ENCODE measurements at places on chromosomes 4 and X.

DNA sequence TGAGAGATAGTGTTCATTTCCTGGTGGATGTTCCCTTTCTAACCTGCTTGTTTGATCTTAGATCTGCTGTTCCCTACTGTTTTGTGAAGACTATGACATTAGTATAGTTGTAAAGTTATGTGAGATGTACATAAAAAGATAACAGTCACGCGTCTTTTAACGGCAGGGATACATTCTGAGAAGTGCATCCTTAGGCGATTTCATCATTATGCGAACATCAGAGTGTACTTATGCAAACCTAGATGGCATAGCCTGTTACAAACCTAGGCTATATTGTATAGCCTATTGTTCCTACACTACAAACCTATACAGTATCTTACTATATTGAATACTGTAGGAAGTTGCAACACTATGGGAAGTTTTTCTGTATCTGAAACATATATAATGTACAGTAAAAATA is 50.4 kb downstream of the MCUB start:
- no peak for DNase-seq

DNA sequence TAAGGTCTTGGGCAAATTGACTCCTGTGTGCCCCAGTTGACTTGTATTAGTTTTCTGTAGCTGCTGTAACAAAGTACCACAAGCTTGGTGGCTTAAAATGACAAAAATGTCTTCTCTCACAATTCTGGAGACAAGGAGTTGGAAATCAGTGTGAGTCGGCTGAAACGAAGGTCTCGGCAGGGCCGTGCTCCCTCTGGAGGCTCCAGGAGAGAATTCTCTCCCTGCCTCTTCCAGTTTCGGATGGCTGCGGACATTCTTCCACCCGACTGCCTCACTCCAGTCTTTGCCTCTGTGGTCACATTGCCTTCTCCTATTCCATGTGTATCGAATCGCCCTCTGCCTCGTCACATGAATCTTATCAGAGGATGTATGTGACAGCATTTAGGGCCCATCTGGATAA is 66.0 kb upstream of the PHOX2B start:
- DNase-seq, result no peak

- DNase-seq, result no peak
Observed at GRCh38 chrX:137172317-137172948, 138.6 kb upstream of the GPR101 start.

DNA sequence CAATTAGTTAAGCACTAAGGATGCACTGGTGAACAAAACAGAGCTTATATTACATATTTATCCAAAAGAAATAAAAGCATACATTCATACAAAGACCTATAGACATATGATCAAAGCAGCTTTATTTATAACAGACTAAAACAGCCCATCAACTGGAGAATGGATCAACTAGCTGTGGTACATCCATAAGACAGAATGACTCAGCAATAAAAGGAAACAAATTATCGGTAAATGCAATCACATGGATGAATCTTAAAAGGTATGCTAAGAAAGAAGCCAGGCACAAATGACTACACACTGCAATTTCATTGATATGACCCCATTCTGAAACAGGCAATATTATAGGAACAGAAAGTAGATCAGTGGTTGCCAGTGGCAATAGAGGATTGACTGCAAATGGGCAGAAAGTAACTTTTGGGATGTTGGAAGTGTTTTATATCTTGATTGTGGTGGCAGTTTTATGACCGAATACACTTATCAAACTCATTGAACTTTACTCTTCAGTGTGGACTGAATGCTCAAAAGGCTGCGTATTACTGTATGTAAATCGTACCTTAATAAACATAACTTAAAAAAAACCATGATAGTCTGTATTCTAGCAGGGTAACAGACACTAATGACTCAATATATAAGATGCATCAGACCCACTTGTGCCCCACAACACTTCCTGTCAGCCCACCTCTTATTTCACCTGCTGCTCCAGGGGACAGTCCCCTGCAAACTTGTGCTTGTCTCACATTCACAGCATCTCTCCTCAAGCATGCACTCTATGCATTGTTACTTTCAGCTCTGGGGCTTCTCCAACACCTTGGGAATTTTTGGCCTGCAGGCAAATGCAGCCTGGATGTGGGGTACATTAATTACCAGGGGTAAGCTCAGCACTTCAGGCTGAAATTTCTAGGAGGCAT is 59.1 kb downstream of the MID1IP1 start:
- DNase-seq, result no peak

GRCh38 chr4:77201343-77201742 is 44.3 kb downstream of the CCNG2 start:
- no peak for DNase-seq

DNA sequence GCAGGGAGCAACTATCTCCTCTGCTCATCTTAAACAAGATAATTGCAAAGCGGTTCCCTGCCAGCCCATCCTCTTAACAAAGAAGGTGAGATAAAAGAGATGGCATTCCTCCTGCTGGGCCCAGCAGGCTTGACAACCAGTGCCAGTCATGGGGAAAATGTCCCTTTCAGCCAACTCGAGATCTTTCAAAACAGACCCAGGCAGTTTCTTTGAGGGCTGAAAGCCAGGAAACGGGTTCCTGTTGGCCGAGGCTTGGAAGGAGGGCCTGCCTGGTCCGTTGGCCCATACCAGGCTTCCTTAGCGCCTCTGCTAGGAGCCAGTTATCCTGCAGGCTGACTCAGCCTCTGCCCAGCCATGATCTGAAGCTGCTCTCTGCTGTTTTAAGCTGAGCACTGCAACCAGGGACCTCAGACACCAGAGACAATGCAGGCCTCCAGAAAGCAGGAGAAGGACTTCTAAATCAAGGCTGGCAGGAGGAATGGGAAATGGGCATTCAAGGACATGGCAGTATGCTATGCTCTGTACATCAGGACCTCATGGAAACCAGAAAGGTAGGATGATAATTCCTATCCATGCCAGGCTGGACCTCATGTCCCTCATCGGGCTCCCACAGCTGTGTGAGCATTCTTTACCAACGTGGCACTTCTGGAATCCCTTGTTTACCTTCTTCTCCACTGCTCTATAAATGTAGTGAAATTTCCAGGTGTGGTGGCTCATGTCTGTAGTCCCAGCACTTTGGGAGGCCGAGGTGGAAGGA is 42.4 kb upstream of the SLC2A9 start:
- DNase-seq, result no peak

DNA sequence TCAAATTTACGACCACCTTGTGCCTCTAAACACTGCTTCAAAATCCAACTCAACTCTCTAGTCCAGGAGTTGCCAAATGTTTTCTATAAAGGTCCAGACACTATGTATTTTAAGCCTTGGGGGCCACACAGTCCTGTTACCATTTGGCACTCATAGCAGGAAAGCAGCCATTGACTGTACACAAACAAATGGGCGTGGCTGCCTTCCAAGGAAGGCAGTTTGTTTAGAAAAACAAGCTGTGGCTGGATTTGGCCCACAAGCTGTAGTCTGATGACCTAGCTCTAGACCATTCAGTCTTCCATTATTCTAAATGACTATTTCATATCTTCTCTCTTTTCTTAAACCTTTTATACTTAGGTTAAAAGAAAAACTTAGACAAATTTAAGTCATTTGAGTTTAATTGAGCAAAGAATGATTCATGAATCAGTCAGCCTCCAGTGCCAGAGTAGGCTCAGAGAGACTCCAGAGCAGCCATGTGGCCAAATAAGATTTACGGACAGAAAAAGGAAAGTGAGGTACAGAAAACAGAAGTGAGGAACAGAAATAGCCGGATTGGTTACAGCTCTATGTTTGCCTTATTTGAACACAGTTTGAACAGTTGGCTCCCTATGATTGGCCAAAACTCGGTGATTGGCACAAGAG is 825.8 kb upstream of the LCORL start:
- DNase-seq, result peak; percentile 13

DNA sequence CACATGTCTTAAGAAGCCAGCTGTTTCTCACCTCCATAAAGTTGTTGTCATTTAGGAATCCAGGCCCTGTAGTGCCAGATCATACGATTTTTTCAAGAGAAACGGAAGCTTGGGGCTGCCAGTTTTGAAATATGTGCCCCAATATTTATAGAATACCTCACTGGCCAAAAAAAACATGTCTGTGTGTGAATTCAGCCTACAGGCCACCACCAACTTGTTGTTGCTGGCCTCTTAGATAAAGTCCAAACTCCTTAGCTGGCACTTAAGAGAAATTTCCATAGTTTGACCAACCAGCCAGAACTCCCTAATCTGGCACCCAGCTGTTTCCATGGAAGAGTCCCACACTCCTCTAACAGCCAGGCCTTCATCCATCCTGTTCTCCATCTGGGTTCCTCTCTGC is 74.1 kb downstream of the WDR19 start:
- DNase-seq, result no peak

DNA sequence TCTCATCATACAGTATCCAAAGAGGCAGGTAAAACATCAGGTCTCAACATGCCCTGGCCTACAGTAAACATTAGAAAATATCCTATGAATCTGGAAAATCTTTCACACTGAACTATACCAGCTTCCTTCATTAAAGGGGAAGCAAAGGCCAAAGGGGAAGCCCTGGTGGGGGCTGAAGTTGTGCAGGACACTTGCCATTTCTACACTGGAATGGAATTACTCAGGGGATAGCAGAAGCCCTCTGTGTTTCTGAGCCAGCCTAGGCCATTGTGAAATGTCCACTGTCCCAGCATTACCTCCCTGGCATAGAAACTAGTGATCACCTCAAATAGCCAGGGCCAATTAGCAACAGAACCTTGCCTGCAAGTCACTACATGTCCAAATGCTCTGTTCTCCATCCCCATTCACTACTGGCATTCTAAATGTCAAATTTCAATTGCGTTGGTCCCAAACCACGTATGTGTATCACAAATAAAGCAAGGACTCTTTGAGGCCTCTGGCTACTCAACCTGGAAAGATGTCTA is 429.9 kb downstream of the AFF2 start:
- DNase-seq, result no peak

DNA sequence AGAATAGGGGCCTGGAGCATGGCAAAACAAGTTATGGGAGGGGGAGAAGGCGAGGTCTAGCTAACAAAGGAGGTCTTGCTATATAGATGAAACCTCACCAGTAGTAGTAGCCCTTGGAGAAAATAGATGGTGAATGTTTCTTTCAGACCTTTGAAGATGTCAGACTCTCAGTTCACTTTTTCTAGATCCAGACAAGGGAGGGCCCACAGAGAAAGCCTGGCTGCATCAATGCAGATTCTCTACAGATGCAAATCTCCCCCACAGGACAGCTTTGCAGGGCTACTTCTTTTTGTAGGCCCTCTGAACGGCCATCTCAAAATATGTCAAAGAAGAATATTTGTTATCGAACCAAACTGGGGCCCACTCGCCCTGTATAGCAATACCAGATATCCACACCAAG is 159.7 kb downstream of the ANK2 start:
- DNase-seq, result no peak

DNA sequence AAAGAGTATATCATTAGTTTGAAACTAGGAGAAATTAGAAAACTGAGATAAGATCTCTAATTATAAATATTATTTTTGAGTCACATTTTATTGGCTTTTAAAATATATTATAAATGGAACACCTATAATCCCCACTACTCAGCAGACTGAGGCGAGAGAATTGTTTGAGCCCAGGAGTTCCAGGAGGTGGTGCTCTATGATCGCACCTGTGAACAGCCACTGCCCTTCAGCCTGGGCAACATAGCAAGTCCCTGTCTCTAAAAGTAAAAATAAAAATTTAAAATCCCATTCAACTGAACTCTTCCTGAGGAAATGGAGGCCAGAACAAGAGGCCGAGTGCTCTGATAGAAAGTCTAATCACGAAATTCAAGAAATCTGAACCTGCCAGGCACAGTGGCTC is 6.3 kb upstream of the C4orf36 start:
- no peak for DNase-seq

- DNase-seq, result no peak
Observed at GRCh38 chr4:59381591-59381990, 1818.5 kb upstream of the ADGRL3 start.

DNA sequence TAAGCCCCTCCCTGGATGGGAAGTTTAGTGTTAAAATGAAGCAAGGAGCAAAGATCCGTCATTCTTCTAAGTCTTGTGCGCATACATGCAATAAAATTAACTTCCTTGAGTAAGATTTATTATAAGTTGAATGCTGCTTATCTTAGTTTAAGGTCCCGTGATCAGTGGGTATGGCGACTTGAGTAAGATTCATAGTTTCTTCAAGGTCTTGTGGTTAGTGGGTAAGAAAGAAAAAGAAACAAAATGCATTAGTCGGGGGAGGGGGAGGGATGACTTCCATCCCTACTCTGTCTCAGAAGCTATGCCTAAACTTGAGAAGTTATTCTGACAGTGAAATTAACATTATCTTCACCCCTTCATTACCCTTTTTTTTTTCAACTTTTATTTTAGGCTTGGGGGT is 127.3 kb upstream of the MAGEB16 start:
- no peak for DNase-seq

DNA sequence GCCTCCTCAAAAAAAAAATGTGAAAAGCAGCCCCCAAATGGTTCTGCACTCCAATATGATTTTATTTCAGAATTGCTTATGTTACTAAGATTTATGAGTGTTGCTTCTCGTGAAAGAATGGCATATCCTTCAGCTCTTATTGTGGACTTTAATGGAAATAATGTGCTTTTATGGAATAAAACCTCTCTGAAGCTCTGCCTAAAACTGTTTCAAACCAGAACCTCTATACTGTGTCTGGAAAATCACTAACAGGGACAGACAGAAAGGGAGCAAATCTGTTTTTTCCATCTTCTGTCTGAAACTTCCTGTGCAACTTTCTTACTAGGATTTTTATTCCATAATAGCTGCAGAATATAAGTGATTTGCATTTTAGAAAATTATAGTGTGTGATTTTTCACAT is 493.1 kb downstream of the ANKRD50 start:
- DNase-seq, result no peak

DNA sequence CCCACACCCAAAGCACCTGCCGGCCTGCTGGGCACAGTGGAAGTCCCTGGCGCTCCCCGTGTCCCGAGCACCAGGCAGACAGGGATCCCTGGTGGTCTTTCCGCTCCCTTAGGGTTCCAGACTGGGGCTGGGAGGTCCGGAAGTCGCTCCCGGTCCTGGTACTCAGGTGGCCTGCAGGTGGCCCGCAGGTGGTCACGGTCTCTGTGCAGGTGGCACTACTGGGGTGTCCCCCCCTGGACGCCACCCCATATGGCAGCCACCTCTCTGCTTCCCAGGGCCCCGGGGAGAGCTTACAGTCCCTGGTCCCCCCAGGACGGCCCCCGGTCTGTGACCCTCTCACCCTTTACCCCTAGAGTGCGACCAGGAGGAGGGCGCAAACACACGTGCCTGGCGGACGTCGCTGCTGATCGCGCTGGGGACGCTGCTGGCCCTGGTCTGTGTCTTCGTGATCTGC is 13.6 kb downstream of the SLC25A6 start:
- peak; percentile 29 for DNase-seq

GRCh38 chr4:36243355-36244256 is 708 bp downstream of the ARAP2 start:
- peak; percentile 68 for DNase-seq

GRCh38 chrX:153032397-153033118 is 23.7 kb upstream of the PNMA3 start:
- DNase-seq, result peak; percentile 78

- DNase-seq, result no peak
Observed at GRCh38 chrX:112163906-112164305, 81.3 kb upstream of the TRPC5 start.
